Activated naive CD8-positive, alpha-beta T cell treated with anti-CD3 and anti-CD28 coated beads, Interleukin-2, amount 50 U/mL, for 24 hours (primary cell): ENCODE measurements at places on chromosomes 2 and 18.

GRCh38 chr18:14748496-14748895, 524 bp downstream of the ANKRD30B start:
- no peak for DNase-seq

- DNase-seq = no peak
Measured at GRCh38 chr2:207113414-207113813, 52.3 kb downstream of the KLF7 start.

DNA sequence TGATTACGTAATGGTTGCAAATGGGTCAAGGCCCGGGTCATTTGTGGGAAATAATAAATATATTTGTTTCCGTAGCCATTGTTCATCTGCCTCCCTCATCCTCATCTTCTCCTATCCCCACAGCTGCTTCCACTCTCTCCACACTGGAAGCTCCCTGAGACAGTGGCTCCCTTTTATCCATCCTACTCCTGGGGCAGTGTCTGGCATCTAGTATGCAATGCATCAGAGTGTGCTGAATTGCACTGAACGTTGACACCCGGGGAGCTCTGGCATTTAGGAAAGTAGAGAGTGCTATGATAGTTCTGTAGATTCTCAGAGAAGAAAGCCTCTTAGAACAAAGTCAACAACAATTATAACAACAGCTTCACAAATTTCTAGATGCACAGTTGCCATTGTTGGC, 45.5 kb upstream of the NAB1 start:
- no peak for DNase-seq

GRCh38 chr18:14104906-14105748, 27.1 kb downstream of the ZNF519 start:
- DNase-seq = no peak

DNA sequence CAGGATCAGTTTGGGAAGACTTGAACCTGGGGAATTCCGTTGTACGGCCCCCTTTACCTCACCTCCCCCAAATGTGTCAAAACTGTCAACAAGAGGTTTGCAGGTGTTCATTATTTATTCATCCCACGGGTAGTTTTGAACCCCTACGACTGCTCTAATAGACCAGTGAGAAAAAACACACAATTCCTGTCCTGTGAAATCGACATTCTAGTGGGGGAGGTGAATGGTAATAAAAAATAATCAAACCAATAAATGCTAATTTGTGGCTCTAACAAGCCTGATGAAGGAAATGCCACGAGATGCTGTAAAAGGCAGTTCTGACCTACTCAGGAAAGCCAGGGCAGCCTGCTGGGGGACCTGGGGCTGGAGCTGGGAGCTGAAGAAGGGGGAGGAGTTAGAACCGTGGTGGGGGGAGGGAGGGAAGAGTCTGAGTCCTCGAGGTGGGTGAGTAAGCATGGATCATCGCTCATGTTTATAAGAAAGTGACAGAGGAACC, 463 bp upstream of the DNAJB2 start:
- no peak for DNase-seq

DNA sequence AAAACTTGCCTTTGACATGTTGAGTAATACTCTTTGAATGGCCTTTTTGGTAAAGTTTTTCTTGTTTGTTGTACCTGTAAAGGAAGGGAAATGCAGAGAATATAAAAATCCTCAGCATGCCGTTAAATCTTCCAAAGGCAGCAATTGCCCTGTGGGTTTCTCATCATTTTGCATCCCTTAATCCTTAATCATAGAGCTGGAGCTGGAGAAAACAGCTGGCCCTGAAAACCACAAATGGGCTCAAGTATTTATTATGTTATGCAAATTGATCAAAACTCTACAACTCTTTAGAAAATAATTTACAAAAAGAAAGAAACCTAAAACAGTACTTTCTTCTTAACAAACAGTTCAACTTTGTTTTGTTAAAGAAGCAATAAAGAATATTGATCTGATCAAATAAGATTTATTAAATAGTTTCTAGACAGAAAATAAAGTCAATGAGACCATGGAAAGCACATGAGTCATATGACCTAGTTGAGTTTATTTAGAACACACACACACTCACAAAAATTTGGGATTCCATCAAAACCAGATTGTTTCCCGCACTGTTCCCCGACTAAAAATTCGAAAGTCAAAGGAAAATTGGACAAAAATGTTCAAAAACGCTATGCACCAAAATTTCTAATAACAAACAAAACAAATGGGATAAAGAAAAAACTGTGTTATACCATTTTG, 309.0 kb downstream of the GULP1 start:
- DNase-seq = no peak

GRCh38 chr2:11746376-11746806, at the start of gene LPIN1:
LPIN1 (plus strand) TSS chr2:11746632; CDS start chr2:11765542, 18,910 bp downstream.
- DNase-seq = peak; percentile 88

DNA sequence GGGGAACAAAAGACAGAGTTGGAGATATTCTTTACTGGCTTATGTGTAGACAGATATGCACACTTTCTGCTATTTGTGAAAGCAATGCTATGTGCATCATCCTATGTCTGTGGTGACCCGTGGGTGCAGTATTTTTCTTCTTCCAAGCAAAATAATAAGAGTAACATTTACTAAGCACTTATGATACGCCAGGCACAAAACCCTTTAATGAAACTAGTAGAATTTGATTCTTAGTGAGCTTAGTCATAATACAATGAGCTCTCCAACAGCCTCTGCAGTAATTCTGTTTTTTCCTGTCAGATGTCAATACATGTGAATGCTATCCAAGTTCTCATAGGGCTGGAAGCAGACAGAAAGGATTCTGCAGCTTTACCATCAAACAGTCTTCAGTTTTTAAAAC, 130.6 kb downstream of the RAD51AP2 start:
- DNase-seq = no peak

DNA sequence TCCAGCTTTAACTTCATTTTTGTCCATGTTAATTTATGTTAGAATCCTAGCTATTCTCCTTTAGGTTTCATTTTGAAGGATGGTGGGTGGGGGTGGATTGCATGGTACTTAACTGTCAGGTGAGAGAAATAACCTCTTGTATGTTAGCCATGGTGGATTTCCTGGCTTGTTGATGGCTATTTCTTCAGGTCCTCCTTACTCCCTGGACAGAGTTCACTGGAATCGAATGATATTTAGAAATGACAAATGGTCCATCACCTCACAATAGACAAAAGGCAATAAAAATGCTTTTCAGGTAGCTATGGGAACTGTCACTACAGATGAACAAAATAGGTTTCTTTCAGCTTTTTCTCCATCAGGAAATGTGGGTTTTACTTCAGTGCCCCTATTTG, 91.7 kb downstream of the EML6 start:
- DNase-seq = no peak
